ENCODE measurements at places on chromosomes 12 and 14. TPM values are rescaled to one million over a fixed set of nuclear protein-coding genes. Genes with fewer than 3 reads are reported as not detected.

DNA sequence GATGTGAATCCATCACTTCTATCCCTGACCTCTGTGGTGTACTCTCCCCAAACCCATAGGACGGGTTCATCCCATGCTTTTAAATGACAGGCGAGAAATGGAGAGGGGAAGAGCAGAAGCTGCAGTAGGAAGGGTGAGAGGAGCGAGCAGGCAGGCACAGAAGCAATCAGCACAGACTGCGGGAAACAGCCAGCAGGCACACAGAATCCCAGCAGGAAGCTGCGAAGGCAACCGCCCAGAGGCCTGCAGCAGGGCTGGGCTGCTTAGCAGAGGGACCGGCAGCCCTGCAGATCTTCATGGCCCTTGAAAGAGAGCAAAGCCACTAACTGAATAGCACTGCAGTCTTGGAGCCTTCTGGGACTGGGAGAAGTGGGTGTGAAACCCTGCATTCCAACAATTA is 287.0 kb upstream of the FKBP4 start:
- DNase-seq = no peak

GRCh38 chr12:39401459-39401858 is 41.5 kb downstream of the KIF21A start:
- no peak for DNase-seq

- no peak for DNase-seq
These were observed 22.2 kb downstream of the SLC41A2 start for GRCh38 chr12:104935886-104936285.

Gene KLHDC1
- 8.4 TPM for total RNA-seq

DNA sequence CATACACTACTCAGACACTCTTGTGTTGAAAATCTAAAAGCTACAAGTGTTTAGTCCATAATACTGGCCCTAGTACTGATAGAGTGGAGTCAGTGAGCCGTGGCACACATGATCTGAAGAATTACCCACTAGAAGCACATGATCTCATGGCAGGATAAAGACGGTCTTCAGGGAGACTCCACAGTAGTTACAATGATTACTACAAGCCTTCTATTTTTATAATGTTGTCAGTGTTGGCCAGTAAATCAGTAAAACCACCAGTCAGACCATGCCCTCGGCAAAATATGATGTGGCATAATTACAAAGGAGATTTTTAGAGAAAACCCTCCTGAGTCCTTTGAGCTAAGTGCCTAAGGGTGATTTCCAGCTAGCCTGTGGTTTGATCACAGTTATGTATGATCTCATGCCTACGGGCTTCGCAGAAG is 114.9 kb downstream of the PDZRN4 start:
- no peak for DNase-seq

DNA sequence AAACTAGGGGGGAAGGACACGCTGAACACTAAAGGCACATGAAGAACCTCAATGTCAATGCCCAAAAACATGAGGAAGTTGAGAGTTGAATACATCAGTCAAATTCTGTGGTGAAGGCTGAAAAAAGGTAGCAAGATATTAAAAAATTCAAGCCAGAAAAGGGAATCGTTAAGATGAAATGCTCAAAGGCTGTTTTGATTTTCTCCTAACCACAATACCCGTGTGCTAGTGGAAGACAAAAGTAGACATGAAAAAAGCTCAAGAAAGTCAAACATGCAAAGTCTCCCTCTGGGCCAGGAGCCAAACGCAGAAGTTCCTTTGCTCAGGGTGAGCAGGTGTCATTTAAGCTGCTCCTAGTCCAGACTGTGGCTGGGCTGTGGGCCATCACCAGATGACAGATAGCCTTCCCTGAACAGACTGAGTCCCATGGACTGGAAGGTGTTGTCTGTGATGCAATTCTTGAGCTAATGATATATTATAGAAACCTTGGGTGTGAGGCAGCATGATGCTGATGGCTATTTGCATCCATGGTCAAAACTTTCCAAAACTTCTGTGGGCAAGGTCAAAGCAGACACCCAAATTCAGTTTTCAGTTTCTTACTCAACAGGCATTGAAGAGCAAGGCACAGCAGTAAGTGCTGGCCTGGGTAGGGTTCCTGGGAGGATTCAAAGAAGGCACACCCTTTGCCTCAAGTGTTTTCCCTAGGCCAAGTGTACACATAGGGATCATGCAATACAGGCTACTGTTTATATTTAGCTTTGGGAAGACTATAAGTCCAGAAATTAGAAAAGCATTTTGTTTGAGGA is 81.6 kb downstream of the MYRFL start:
- DNase-seq = no peak

- no peak for DNase-seq
These were observed 507 bp upstream of the KRT73 start for GRCh38 chr12:52618866-52619265.

DNA sequence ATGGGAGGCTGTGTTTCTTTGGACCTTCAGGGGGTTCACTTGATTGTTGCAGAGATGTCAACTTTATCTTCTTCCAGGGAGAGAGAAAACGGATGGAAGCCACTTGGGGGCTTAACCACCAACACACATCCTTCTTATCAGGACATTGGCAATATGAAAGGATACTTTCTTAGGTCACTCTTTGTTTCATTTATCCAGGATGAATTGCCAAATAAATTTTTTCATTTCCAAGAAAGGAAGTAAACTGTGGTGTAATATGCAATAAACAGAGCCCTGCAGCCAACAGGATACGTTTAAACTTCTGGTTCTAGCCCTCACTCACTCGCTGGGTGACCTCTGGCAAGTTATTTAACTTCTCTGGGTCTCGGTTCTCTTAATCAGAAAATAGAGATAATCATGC is 77.8 kb downstream of the CCDC60 start:
- DNase-seq = no peak

Gene ISCA2
- 27.1 TPM for total RNA-seq

DNA sequence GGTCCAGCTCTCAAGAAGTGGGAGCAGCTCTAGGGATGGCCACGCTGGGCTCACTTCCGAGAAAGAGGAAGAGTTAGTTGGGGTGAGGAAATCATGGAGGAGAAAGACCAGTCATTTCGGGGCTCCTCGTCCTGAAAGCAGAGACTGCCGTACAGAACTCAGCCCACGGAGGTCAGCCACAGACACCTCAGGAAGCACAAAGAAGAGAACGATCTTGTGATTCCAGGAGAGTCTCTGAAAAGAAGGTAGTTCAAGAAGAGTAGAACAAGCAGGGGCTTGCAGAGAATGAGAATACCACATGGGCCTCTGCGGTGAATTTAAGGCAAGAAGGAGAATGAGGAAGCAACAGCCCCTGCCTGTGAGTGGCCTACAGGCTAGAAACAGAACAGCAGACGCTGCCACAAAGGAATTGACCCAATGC is 311.9 kb downstream of the CACNA1C start:
- DNase-seq = no peak

GRCh38 chr12:24695103-24695502 is 253.8 kb downstream of the BCAT1 start:
- DNase-seq = no peak

GRCh38 chr14:50020799-50021198 is 95.6 kb downstream of the VCPKMT start:
- no peak for DNase-seq

DNA sequence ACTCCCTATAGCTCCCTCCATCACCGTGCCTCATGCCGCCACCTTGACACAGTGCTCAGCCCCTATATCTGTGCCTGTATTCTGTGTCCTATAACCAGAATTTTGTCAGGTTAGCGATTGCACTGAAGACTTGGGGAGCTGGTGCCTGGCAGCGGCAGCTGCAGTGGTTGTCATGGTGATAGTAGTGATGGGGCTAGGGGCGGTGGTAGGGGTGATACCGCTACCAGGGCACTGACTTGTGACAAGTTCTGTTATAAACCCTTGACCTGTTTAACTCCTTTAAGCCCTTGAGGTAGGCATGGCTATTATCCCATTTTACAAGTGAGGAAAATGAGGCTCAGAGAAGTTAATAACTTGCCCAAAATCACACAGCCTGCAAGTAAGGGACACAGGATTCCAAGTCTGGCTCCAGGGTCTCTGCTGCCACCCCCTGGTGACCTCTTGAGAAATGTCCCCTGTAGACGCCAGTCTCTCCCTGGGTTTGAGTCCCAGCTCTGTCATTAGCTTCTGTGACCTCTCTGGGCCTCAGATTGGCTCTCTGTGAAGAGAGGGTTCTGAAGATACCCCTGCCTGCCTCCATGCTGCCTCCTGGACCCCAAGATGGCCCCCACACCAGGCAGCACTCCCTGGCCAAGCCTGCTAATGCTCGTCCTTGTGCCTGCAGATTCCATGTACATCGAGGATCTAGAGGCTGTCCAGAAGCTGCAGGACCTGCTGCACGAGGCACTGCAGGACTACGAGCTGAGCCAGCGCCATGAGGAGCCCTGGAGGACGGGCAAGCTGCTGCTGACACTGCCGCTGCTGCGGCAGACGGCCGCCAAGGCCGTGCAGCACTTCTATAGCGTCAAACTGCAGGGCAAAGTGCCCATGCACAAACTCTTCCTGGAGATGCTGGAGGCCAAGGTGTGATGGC is 121.9 kb downstream of the ESRRB start:
- no peak for DNase-seq

Gene NR1H4
- total RNA-seq = 42.2 TPM

GRCh38 chr14:20631023-20631879 is 10.2 kb downstream of the OR6S1 start:
- peak; percentile 54 for DNase-seq

DNA sequence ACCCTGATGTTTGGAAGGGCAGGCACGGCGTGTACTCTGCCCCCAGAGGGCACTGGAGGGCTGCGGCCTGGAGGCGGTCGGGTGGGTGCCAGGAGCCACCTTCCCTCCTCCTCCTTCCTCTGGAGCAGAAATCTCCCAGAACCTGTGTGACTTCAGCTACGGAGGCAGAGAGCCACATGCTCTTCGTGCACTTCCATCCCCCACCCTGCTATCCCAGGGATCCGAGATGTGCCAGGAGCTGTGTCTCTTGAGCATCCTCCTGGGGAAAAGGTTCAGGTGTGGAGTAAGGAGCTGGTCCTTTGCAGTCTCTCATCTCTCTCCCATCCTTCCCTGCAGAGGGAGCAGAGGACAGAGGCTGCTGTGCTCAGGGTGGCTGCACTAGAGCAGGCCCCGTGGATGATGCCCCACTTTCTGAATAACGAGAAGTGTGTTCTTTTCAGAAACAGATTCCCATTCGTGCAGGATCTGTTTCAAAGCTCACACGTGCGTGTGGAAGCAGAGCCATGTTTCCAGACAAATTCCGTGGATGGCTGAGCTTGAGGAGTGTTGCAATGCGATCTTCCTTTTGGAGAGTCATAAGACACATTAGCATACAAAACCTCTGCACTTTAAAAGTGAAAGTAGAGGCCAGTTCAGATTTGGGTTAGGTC is 162.9 kb downstream of the ADGRD1 start:
- DNase-seq = peak; percentile 77

DNA sequence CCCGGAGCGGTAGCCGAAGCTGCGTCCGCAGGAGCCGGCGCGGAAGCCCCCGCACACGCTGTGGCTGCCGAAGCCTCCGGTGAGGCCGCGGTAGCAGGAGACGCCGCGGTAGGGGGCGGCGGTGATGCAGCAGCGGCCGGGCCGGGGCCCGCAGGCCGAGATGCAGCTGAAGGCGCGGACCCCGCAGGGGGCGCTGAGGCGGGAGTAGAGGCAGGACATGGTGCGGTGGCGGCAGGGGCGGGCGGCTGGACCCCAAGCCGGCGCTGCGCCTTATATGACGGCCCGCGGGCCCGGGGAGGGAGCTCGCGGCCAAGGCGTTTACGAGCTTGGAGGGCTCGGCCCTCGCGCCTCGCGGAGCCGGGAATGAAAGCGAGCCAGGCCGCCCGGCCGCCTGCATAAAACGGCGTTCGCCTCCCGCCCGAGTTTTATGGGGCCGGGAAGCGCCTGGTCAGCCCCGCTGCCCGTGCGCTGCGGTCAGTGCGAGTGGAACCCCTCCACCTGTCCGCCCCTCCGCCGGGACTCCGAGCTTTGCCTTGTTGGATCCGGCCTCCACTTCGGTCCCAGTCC is 16.0 kb upstream of the KRT86 start:
- DNase-seq = peak; percentile 57

DNA sequence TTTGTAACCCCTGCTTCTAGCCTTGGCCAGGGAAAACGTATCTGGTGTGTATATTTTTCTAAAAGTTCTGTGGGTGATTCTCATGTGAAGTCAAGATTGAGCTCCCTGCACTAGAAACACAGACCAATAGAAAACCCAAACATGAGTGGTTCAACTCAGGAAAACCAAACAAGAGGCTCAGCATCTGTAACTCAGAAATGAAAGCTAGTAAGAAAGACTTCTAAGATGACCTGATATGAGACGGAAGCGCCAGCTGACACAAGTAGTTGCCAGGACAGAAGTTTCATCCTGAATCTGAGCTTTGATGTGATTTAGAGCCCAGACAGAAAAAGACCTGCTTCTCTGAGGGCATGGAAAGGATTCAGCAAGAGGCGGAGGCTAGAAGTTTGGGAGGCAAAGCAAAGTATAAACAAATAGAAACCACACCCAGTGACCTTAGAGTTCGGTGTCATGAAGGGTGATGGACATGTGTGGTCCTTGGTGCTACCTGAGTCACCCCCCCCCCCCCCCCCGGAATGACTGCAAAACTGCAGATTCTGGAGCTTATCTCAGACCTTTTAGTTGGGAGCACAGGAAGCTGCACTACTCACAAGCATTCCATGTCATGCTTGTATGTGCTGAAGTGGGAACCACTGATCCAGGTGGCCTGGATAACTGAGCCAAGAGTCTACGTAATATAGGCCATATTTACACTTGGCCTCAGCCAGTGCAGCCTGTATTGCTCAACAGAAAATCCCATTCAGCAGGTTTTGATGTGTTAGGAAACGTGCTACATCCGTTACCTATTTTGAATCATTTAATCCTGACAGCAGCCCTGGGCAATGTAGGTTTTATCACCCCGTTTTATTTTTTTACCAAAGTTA is 191.3 kb downstream of the ANO6 start:
- DNase-seq = no peak
